ENCODE measurements at places on chromosomes 5 and 9.
A peak's percentile ranks its signal among the peaks of the same experiment; 100 is the strongest.

- DNase-seq, result no peak
- H3K4me1 ChIP-seq, result peaks cover 12% of the 10 kb centered on the region
- no peak overlapping the region for H3K4me3 ChIP-seq
- no peaks in the 10 kb centered on the region for H3K36me3 ChIP-seq
- H3K27ac ChIP-seq, result no peak overlapping the region
- H3K27me3 ChIP-seq, result no peaks in the 10 kb centered on the region
Measured at GRCh38 chr5:159821461-159821940, 94.8 kb upstream of the ADRA1B start.

DNA sequence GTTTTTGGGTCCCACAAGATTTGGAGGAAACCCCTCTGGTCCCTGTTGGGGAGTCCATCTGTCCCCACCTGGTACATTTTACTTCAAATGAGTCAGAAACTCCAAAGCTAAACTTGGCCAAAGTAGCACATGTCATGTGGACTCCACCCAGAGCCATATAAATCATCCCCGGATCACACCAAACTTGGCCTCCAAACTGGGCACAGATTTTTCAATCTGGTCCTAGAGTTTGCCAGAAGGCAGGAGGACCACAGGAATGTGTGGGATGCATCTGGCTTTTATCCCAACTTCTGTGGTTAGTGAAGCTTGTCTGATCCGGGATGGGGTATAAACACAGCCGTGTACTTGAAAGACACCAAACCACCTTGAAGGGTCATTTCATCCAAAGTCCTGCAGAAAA lies 66.3 kb downstream of the MAT2B start:
- no peak overlapping the region for H3K27ac ChIP-seq
- no peaks in the 10 kb centered on the region for H3K4me1 ChIP-seq
- H3K36me3 ChIP-seq, result no peaks in the 10 kb centered on the region

DNA sequence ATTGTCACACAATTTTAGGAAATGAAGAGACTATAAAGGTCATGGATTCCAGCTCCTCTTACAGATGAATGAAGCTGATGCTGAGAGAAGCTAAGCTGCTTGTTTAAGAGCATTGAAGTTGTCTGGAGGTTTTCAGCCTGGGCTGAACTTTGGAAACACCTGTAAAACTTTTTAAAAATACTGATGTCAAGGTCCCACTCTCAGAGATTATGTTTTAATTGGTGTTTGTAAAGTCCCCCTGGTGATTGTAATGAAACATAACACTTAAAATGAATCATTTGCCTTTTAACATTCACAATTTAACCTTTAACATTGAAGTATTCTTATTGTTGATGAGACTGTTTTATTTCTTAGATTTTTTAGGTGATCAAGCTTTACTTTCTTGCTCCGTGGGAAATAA lies 16.4 kb downstream of the RAD23B start:
- no peaks in the 10 kb centered on the region for H3K27me3 ChIP-seq
- H3K36me3 ChIP-seq, result peaks cover 3% of the 10 kb centered on the region
- no peak for DNase-seq
- H3K27ac ChIP-seq, result no peak overlapping the region

- H3K4me1 ChIP-seq, result no peaks in the 10 kb centered on the region
- H3K27ac ChIP-seq, result no peak overlapping the region
- H3K27me3 ChIP-seq, result no peaks in the 10 kb centered on the region
- H3K36me3 ChIP-seq, result no peaks in the 10 kb centered on the region
- H3K4me3 ChIP-seq, result no peak overlapping the region
Measured at GRCh38 chr5:29382780-29383179, 1810.7 kb upstream of the CDH6 start.

DNA sequence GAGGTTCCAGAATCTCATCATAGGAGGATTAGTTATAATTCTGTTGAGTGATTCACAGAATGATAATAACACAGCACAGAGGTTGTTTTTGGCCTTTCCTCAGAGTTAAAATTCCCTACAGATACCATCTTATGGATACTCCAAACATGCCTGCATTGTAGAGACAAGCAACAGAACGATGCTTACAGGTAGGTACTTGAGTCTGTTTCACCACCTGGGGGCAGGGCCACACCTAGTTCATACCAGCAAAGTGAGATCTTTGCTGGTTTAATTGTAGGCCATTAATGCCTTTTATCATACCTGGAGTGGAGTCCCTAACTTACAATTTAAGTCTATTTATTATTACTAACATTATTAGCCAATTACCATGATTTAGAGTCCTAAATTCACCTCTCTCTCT lies 416.5 kb upstream of the TLE4 start:
- no peaks in the 10 kb centered on the region for H3K27me3 ChIP-seq
- peak; percentile 44 for DNase-seq
- peaks cover 2% of the 10 kb centered on the region for H3K4me1 ChIP-seq
- no peak overlapping the region for H3K27ac ChIP-seq
- no peak overlapping the region for H3K4me3 ChIP-seq

DNA sequence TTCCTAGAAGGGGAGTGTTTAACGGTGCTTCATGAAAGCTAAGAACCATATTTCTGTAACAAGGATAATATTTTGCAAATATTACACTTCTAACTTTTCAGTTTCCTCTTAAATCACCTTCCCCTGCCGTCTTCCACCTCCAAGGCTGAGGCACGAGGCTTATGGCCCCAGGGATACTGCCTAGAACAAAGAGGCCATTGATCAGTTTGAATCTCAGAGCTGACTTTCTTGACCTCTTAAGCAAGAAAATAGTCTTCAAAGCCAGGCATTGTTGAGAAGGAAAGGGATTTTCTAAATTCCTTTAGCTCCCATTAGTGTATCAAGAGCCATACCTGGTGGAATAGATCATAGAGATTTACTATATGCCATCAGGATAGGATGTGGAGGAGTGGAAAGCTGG lies 566.2 kb downstream of the BNC2 start:
- H3K36me3 ChIP-seq, result no peaks in the 10 kb centered on the region
- H3K4me3 ChIP-seq, result no peak overlapping the region
- DNase-seq, result peak; percentile 6

DNA sequence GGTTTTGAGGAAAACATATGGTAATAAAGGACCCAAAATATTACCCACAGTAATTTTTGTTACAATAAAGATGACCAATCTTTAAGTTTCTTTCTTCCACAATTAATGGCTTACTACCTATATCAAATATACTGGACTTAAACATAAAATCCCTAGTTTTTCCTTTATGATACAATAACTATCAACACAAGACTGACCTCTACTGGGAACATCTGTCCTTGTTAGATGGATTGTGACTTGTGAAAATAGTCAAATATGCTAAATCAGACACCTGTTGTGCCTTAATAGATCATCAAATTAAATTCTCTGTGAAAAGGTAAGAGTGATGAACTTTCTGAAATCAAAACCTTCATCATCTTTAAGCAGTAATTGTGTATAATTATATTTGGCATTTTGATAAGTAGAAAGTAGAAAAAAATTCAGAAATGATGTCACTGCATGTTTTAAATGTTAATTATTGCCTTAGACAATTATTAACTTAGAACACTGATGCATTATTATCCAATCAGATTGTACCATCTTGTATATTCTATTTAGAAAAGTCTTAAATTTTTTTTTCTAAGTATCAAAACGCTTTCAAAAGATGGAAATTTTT lies 113.6 kb downstream of the DEPDC1B start:
- H3K4me1 ChIP-seq, result no peaks in the 10 kb centered on the region
- H3K27ac ChIP-seq, result no peak overlapping the region
- no peaks in the 10 kb centered on the region for H3K36me3 ChIP-seq
- H3K27me3 ChIP-seq, result no peaks in the 10 kb centered on the region

DNA sequence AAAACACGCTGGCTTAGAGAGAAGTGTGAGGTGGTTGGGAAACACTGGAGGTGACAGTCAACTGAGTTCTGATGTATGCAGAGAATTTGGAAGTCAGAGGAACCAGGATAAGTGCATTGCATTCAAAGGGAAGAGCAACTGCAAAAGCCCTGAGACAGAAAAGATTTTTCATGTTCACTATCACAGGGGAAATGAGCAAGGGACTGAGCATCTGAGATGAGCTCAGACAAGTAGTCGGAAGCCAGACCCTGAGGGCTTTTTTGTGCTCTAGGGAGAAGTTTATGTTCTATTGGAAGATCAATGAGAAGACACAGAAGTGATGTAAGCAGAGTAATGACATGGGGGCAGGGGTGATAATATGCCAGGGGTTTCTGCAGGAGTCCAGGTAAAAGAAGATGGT lies 97.5 kb downstream of the HTR4 start:
- peak; percentile 68 for DNase-seq
- H3K27ac ChIP-seq, result no peak overlapping the region
- H3K4me3 ChIP-seq, result no peak overlapping the region
- H3K27me3 ChIP-seq, result no peaks in the 10 kb centered on the region

DNA sequence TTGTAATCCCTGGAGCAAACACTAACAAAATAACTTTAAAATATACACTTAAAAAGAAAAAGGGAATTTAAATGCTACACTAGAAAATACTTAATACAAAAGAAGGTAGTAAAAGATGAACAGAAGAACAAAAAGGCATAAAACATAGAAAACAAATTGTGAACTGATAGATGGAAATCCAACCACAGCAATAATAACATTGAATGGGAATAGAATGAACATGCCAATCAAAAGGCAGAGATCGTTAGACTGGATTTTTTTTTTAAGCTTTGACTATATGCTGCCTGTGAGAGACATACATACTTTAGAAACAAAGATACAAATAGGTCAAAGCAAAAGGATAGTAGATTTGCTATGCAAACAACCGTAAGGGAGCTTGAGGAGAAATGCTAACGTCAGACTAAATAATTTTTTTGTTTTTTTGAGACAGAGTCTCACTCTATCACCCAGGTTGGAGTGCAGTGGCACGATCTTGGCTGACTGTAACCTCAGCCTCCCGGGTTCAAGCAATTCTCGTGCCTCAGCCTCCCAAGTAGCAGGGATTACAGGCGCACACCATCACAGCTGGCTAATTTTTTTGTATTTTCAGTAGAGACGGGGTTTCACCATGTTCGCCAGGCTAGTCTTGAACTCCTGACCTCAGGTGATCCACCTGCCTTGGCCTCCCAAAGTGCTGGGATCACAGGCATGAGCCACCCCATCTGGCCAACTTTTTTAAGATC lies 6.5 kb downstream of the ABO start:
- H3K27me3 ChIP-seq, result peaks cover 3% of the 10 kb centered on the region
- no peak overlapping the region for H3K27ac ChIP-seq
- no peaks in the 10 kb centered on the region for H3K36me3 ChIP-seq
- DNase-seq, result no peak
- no peak overlapping the region for H3K4me3 ChIP-seq

DNA sequence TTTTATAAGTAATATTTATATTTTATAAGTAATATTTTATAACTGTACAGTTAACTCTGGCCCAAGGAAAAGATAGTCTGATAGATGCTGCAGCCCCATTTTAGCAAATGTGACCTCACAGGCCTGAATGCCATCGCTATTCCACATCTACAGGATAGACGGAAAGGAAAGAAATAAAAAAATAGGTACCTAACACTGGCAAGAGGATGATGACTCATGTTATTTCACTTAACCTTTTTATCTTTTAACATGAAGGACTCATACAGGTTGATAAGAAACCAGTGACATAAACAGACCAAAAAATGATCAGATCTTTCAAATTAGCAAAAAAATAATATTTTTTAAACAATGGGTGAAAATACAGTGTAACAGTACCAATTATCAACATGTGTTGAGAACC lies 2.7 kb downstream of the CD274 start:
- H3K36me3 ChIP-seq, result no peaks in the 10 kb centered on the region
- H3K27ac ChIP-seq, result no peak overlapping the region
- no peak overlapping the region for H3K4me3 ChIP-seq
- DNase-seq, result no peak

DNA sequence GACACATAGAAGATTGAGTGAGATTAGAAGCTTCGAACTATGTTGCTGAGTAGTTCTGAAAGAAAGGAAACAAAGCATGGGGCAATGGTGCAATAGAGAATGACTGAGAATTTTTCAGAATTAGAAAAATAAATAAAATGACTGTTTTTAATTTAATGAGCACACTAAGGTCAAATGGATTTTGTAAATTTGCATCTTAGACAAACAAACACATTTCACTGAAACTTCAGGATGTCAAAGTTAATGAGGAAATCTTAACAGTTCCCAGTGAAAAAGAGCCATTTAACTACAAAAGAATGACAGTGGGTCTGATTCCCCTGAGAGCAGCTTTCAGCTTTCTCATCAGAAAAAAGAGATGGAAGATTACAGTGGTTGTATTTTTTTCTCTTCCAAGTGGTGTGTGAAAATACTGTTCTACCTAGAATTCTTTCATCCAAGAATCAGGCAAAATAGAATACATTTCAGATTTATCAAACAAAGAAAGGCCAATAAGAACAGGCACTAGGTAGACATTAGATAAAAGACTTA lies 591.9 kb downstream of the SEMA5A start:
- no peak overlapping the region for H3K27ac ChIP-seq
- no peaks in the 10 kb centered on the region for H3K4me1 ChIP-seq
- no peaks in the 10 kb centered on the region for H3K36me3 ChIP-seq
- no peaks in the 10 kb centered on the region for H3K27me3 ChIP-seq
- DNase-seq, result no peak

- no peaks in the 10 kb centered on the region for H3K4me1 ChIP-seq
- DNase-seq, result no peak
- H3K36me3 ChIP-seq, result no peaks in the 10 kb centered on the region
- H3K27ac ChIP-seq, result no peak overlapping the region
- H3K4me3 ChIP-seq, result no peak overlapping the region
- no peaks in the 10 kb centered on the region for H3K27me3 ChIP-seq
Measured at GRCh38 chr9:99478469-99479027, 256.5 kb downstream of the SEC61B start.

DNA sequence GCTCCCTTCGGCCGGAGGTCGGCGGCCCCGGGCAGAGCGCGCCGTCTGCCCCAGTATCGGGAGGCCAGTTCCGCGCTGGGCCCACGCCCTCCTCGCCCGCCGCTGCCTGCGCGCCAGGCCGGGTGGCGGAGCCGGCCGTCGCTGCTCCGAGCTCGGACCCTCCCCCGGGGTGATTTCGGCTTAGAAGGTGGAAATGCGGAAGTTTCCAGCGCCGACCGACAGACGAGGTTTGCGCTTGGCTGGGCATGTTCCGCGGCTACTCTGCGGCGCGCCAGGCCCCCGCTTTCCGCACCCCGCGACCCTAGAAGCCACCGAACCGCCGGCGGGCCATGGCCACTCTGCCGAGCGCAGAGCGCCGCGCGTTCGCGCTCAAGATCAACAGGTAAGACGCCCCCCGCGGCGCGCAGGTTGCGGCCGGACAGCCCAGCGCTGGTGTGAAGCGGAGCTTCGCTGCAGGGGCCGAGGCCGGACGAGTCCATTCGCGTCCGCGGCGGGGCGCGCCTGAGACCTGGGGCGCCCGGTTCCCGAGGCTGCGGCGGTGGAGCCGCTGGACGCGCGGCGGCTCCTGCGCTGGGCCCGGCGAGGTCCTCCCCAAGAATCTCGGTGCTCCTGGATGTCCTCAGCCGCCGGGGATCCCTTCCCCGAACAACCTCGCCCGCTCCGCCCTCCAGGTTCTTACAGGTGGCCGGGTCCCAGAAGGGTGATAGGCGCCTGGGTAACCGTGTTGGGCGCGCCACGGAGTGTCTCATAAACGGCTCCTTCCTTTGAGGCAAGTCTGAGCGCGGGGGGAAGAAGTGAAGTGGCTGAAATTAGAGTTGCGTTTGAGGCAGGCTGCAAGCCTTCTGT lies at the start of gene DOCK8:
TSS of gene DOCK8 (plus strand) at position 218 of the 846 bp plus-strand sequence. CDS start at position 330, 112 bp downstream.
- no peaks in the 10 kb centered on the region for H3K4me1 ChIP-seq
- no peaks in the 10 kb centered on the region for H3K36me3 ChIP-seq
- no peaks in the 10 kb centered on the region for H3K27me3 ChIP-seq
- H3K27ac ChIP-seq, result peak within 1 kb of the TSS; percentile 74
- H3K4me3 ChIP-seq, result peak within 1 kb of the TSS; percentile 73
- peak; percentile 83 for DNase-seq

All from trophoblast cell (in vitro differentiated cells and primary cell).